AG10803 (cell line): ENCODE measurements at places on chromosomes 6 and 20.

GRCh38 chr20:42747765-42748411 lies 441.8 kb downstream of the PTPRT start:
- DNase-seq = no peak

DNA sequence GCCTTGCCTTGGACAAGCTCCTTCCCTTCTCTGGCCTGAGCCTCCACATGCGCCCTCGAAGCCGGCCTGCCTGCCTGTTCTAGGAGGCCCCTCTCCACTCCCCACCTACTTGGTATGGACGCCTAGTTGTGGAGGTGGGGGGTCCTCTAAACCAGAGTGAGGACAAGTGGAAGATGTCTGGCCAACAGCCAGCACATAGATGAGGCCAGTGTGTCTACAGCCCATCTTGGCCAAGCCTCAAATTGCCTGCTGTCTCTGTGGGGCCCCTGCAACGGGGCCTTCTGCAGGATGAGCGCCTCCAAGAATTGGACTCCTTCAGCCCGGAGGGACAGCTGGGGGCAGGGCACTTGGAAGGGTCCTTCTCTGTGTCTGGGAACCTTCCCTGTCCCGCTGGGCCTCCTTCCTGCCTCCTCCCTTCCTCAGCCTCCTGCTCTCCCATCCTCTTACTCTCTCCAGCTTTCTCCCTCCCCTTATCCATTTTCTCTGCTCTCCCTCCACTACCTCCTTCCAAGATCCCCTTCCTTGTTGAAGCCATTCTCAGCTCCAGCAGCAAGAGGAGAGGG lies 1.6 kb downstream of the MDFI start:
- no peak for DNase-seq

GRCh38 chr20:63541371-63541770 lies 4.2 kb upstream of the PTK6 start:
- DNase-seq = no peak

DNA sequence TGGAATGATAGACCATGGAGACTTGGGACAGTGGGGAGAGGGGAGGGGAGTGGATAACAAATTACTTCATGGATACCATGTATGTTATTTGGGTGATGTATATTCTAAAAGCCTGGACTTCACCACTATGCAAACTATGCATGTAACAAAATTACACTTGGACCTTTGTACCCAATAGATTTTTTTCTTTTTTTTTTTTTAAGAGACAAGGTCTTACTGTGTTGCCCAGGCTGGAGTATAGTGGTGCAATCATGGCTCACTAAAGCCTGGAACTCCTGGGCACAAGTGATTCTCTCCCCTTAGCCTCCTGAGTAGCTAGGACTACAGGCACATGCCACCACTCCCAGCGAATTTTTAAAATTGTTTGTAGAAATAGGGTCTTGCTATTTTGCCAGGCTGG lies 45.3 kb downstream of the RIPOR2 start:
- no peak for DNase-seq

GRCh38 chr6:3410385-3411360 lies 46.2 kb downstream of the SLC22A23 start:
- DNase-seq = peak; percentile 52

DNA sequence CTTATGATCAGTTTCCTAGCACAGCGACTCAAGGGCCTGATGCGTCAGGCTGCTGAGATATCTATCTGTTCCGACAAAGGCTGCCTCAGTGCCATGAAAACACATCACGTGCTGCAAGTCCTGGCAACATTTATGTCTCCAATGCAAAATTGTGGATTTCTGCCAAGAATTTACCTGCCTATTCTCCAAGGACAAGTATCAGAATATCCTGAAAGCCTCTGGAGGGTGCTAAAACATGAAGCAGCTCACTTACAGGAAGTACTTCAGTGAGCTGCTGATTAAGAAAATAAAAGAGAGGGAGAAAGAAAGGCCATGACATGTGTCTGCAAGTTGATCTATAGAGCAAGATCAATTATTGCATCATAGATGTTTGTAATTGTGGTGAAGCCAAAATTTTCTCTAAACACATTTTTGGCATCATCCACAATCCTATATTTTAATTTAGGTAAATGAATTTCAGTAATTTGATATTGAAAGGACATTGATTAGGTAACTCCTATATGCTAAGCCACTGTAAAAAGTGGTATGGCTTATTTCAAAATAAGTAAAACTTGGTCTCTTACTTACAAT lies 25.8 kb upstream of the TPBG start:
- DNase-seq = no peak

GRCh38 chr20:7031222-7031621 lies 263.7 kb downstream of the BMP2 start:
- no peak for DNase-seq

GRCh38 chr20:57435498-57436222 lies 44.5 kb downstream of the RBM38 start:
- DNase-seq = peak; percentile 46

DNA sequence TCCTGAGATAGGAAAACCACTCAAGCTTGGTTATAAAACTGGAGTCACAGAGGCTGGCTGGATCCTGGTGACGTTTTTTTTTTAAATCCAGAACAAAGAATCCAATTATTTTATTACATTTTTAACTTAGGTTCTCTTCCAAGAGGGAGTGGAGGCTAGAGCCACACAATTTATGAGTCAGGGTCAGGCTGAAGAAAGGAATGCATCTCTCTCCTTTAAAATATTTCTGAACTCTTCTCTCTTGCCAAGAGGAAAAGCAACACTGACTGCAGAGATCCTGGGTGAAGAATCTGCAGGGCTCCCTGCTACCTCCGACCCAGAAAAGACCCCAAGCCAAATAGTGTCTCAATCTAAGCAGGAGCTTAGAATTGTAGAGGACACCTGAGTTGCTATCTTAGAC lies 88.5 kb upstream of the SSTR4 start:
- no peak for DNase-seq

DNA sequence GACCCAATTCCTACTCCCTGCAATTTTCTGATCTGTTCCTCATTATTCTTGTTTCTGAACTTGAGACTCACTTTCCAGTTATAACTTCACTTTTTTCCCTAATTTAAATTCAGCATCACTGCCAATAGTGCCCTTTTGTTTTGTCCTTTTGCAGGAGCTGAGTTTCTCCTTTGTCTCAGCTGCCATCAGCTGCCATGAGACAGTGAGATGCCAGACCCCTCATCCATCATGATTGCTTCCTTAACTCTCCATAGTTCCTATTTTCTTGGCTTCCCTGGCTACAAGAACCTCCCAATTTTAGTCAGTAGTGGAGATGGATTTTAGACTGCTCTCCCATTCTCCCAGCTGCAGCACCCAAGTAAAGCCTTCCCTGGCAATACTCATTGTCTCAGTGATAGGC lies 518.1 kb downstream of the HDGFL1 start:
- no peak for DNase-seq

GRCh38 chr6:24991810-24992467 lies 56.2 kb upstream of the RIPOR2 start:
- peak; percentile 48 for DNase-seq

DNA sequence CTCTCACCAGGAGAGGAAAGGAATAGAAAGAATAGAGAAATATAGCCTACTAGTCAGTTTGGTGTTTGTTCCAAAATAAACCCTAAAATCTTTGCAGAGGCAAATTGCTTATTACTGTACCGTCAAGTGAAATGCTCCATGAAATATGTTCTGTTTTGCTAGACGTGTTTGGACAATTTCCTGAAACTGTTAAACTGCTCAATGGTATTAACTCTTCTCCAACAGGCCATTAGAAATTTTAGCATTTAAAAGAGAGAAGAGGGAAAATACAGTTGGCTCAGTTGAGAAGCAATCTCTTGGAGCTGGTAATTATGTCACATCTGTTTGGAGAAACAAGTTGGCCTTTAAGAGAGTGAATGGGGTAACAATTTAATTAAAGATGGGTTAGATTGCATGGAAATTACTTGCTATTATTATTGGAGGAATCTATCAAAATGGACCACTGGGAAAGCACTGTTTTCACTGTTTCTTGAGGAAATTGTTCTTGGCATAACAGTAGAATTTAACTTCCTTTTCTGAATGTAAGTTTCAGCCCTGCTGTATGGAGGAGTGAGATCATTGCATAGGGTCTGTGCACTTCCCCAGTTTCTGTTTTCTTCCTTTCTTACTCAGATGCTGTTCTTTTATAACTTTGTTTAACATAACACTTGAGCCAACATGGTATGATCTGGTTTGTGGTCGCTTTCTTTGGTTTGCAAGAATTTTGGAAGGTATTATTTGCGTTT lies 373.6 kb downstream of the PLCB1 start:
- DNase-seq = no peak

- DNase-seq = no peak
Observed at GRCh38 chr6:42787063-42787472, 5.2 kb downstream of the BICRAL start.

- peak; percentile 53 for DNase-seq
Observed at GRCh38 chr6:11008821-11009220, 35.3 kb downstream of the ELOVL2 start.

DNA sequence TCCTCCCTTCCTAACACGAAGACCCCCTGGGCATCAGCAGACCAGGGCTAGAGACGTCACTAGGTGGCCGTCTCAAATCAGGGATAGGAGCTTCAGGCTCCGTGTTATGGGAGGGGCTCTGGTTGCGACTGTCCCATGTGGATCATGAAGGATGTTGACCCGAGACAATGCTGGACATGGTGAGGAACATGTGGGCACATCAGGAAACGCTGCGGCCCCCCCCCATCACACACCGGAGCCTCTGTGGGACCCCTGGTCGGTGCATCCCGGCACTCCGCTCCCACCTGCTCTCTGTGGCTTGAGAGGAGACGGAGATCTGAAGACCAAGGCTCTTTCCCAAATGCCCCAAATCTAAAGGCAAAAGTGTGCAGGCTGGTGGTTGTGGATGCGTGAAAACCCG lies 54.2 kb downstream of the DACT2 start:
- DNase-seq = no peak

- DNase-seq = peak; percentile 96
Observed at GRCh38 chr6:41936073-41936837, 5.4 kb downstream of the CCND3 start.

GRCh38 chr6:36715469-36715868 lies 17.8 kb downstream of the RAB44 start:
- DNase-seq = no peak

DNA sequence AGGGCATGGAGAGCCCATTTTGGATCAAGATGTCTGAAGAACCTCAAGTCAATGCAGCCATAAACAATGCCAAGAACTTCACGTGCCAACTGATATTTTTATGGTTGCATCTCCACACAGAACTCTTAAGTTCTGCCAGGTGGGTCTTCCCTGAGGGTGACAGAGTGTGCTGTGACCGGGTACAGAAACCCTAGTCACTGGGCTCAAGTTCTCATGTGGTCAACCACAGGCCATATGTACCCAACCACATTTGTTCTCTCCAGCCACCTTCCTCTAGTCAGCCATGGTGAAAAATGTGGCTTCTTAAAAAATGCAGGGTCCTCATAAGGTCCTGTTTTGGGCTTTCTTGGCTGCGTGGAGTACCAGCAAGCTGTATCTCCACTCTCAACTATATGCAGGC lies 48.9 kb downstream of the CLIC5 start:
- no peak for DNase-seq

GRCh38 chr6:35072051-35072697 lies 69.0 kb downstream of the TCP11 start:
- no peak for DNase-seq
